Activated T-helper 1 cell treated with anti-CD3 and anti-CD28 coated beads, Interleukin-2, amount 50 U/mL, for 16 hours (primary cell): ENCODE measurements at places on chromosomes 12 and 14.

DNA sequence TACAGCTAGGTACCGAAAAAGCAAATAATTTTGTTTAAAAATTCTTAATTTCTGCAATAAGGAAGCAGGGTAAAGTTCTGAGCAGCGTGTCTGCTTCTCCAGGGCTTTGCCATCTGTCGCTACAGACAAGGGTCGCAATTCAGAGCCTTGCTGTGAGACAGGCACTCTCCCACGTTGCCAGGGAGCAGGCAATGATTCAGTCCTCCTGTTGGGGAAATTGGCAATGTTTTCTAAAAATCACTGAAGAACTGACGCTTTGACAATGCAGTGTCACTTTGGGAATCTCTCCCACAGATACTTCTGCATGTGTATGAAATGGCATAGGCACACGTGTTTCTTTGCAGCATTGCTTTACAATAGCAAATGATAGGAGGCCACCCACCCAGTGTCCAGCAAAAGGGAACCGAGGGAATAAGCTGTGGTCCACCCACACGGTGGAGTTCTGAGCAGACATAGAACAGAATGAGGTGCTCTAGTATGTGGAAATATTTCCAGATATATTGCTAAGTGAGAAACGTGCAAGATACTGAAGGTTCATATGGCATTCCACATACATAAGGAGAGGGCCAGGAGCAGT lies 16.0 kb upstream of the HIP1R start:
- DNase-seq = no peak

DNA sequence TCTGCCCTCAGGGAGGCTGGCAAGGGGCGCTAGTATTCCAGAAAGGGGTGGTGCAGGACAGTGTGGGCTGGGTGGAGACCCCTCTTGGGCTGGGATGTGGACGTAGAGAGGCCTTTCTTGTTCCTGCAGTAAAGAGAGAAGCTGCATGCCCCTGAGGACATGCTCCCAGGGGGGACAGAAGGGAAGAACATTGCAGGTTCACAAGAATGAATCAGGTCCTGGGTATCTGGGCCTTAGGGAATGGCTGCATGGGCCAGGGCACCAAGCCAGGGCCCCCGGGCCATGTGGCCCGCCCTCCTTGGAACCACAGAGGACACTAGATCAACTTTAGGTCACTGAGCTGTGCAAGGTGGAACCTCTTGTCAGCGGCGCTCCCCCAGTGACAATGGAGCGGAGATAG lies 51.8 kb downstream of the ZNF664 start:
- no peak for DNase-seq

GRCh38 chr14:56650979-56651378 lies 71.4 kb downstream of the TMEM260 start:
- DNase-seq = no peak

DNA sequence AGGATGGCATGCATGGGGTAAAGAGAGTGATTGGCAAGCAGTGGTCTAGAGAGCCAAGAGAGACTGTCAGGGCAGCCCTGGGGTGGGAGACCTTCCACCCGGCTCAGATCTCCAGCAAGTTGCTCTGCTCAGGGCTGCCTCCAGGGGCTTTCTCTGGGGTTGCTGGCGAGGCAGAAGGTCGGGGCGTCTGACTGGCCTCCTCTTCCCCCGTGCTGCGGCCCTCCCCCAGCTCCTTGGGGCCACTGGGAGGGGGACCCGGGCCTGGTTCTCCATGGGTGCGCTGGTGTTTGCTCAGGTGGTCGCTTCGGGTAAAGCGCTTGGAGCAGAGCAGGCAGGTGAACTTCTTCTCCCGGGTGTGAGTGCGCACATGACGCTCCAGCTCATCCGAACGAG lies 6.6 kb upstream of the AAAS start:
- DNase-seq = no peak

DNA sequence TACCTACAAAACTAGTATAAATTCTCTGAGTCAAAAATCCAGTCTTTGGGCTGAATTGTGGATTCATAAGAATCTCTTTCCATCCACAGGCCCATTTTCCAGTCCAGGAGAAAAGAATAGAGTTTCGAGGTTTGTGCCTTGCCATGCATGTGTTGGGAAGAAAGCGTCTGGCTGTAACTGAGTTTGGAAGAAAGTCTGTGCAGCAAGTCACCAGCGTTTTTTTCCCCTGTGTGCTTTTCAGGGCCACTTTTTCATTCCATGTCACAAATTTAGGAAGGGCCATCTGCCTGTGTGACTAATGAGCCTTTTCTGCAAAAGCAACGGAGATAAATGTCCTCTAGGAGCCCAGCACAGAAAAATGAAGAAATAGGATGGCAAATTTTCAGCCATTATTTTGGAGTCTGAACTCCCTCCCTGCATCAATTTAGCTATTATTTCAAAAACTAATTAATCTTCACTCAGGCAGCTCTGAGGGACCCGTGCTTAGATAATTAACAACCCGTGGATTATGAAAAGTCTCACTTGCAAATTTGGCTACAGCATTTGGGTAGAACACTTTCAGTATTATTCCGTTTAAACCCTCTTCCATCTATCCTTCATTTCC lies 261.5 kb downstream of the SUDS3 start:
- no peak for DNase-seq

GRCh38 chr14:98138666-98139065 lies 1133.3 kb downstream of the BCL11B start:
- DNase-seq = peak; percentile 27

DNA sequence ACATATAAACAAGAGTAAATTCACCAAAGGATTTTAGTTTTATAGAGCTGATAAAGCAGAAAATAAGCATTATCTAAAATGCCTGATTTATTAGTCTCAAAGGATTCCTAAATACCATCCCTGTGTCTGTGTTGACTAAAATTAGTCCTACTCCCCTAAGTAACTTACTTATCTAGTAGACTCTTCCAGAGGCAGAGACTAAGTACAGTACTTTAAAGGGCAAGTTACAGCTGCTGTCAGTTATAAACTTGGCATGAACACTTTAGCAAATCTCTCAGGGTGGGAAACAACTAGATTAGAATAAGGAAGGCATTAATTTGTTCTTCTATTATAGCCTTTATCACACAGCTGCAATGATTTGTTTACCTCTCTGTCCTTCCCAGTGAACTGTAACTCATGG lies 46.0 kb downstream of the ATP2B1 start:
- DNase-seq = no peak

GRCh38 chr12:90909069-90909770 lies 45.8 kb downstream of the CCER1 start:
- no peak for DNase-seq

DNA sequence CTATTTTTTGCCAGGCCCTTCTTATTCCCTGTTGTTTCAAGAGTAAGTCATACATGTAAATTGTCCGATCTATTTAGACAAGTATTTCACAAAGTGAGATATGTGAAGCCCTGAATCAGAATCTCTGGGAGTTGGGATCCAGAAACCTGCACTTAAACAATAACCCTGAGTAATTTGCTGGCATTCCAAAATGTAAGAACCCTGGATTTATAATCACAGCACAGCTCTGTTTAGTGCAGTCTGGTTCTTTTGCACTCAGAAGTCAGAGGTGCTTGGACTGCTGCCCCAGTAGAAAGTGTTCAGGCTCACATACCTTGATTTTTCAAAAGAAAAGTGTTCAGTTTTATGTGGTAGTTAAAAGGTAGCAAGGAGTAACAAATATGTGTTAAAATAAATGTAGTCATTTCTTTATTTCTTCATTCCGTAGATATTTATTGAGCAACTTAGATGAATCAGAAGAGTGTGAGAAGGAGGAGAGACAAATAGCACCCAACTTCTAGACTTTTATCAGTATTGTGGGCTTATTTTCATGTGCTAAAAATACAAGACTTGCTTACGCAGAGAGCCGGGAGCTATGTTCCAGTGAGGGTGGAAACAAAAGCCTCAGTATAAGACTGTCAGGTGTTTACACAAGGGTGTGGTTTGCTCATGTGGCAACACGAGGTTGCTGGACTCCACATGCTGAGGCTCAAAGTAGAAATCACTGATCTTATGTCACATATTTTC lies 70.1 kb downstream of the SYNE2 start:
- DNase-seq = no peak

GRCh38 chr12:12240662-12241340 lies 26.0 kb downstream of the LRP6 start:
- no peak for DNase-seq
